ENCODE measurements at places on chromosomes 11 and 22.
A peak's percentile ranks its signal among the peaks of the same experiment; 100 is the strongest.

GRCh38 chr22:32079130-32080089 lies 36.3 kb downstream of the SLC5A1 start:
- DNase-seq: peak; percentile 72

GRCh38 chr22:40040927-40041326 lies 46.2 kb downstream of the FAM83F start:
- peak; percentile 65 for DNase-seq

DNA sequence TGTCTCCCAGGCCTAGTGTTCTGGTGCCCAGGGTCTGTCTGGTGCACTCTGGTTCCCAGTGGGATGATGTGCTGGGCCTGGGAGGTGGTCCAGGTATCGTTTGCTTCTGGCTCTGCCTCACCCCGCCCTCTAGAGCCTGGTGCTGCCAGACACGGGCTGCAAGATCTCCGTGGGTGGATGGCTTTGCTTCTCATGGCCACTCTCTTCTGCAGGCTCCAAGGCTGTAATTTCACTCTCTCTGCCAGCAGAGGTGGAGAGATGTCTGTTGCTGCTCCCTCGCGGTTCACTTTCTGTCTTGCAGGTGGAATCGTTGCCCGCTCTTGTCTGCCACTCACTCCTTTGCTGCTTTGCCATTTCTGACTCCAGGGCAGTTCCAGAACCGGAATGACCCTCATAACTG lies 13.4 kb downstream of the NADSYN1 start:
- DNase-seq: no peak

- DNase-seq: no peak
Measured at GRCh38 chr11:46018651-46019050, 96.2 kb downstream of the LARGE2 start.

DNA sequence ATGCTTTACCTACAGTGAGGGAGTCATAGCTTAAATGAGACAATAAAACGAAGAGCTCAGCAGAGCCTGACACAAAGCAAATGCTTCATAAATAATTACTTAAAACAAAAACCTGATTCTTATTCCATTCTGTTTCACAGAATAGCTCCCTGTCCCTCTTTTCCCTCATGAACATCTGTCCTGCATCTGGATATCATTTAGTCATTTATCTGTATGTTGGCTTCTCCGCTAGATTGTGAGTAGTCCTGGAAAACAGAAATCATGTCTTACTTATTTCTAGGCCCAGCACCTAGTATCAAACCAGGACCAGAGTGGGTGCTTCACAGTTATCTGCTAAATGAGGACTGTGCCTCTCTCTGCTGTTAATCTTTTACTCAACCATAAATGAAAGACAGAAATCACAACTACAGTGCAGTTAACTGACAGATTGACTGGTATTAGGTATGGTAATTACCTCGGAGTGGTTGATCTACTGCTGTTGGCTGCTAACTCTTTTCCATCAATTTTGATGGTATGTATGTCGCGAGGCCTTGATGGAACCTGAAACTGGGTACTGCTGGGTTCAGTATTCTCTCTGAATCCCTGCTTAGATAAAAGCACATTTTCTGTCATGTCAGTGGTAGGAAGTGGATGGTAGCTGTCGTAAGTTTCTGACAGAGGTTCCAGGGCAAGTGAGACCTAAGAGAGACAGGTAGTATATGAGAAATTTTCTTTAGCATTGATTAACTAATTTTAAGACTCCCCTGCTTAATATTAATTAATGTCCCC lies 31.5 kb downstream of the C2CD3 start:
- peak; percentile 8 for DNase-seq

DNA sequence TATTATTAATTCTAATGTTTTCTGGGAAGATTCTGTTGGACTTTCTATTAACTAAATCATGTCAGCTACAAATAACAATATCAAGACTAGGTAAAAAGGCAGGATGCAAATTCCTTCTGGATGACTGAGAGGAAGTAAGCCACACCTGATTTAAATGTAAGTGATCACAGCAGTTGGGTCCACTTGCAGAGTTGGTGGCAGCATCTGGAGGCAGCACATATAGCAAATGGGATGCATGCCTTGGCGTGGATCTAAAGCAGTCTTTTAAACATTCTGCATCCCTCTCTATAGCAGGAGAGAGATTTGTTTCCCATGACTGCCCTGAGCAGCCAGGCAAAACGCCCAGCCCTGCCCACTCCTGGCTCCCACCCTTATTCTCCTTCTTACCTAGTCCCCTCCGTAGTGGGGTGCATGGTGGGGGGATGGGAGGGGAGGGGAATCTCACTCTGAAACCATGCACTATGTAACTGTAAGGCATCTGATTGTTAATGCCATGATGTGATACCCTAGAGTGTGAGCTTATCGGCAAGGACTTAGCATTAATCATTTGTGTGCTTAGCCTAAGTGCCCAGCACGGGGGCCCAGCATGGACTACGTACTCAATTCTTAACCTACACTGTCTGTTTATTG lies 130.3 kb downstream of the EFCAB6 start:
- DNase-seq: no peak

DNA sequence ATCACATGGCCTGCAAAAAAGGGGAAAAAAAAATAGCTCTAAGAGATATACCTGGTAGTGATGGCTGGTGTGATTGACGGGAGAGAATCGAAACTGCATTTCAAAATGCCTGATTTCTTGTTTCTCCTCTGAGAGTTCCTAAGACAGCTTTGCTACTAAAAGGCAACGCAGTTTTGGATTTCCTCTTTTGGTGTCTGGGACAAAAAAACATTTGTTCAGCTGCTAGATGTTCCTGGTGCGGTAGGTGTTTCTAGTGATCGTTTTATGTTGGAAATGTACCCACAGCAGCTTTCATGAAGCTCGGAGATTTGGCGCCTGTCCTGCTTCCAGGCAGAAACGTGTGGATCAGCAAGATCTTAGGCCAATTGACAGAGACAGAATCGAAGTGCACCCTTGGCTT lies 18.1 kb downstream of the P2RX3 start:
- DNase-seq: no peak

- DNase-seq: no peak
Measured at GRCh38 chr11:119673759-119674336, 55.2 kb downstream of the NECTIN1 start.

DNA sequence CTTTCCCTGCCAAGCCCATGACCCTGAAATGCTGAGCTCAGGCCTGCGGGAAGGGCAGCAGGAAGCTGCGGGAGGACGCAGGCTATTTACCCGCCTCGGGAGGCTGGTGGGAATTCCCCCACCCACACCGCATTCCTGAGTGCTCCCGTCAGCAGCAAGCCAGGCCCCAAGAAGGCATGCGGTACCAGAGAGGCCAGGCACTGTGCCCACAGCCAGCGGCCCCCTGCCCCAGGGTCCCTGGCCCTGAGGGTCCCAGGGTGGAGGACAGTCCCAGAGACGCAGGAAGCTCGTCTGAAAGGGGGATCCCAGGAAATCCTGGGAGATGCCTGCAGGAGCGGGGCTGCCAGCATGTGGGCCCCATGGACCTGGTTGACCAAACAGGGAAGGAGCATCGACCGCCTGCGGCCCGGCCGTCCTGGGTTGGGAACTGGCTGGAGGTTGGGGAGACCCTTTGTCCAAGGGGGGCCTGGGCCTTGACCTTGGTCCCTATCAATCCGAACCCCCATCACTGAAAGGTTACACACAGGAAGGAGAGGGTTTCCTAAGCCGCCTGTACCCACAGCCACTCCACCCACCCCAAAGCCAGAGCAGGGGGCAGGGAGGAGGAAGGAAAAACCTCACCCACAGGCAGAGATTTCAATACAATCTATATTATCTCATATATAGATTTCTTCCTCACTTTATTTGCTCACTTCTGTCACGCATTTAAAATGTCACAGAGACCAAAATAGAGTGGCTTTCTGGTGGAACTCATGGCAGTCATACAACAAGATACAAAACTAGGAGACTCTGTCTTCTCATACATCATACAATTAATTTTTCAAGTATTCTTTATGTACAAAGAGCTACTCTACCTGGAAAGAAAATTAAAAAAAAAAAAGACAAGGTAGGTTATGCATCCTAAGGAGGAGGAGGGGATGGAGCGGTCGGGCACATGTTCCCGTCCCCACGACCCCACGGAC lies 17.1 kb downstream of the MAFF start:
- DNase-seq: peak; percentile 96

DNA sequence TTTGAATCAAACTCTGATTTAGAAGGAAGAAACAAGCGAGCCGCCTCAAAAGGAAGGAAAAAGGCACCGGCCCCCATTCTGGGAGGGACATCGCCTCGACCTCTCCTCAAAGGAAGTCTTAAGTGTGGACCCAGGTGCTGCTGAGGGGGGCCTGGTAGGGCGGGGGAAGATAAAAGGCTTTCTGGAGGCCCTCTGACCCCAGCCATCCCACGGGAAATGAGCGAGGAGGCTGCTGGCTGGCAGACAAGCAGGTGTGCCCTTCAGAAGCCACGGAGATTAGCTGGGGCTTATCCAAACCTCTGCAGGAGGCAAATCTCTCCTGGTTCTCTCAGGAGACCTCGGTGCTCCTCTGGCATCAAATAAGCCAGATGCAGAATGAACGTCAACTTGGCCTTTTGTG lies 171.4 kb upstream of the BLID start:
- DNase-seq: no peak

DNA sequence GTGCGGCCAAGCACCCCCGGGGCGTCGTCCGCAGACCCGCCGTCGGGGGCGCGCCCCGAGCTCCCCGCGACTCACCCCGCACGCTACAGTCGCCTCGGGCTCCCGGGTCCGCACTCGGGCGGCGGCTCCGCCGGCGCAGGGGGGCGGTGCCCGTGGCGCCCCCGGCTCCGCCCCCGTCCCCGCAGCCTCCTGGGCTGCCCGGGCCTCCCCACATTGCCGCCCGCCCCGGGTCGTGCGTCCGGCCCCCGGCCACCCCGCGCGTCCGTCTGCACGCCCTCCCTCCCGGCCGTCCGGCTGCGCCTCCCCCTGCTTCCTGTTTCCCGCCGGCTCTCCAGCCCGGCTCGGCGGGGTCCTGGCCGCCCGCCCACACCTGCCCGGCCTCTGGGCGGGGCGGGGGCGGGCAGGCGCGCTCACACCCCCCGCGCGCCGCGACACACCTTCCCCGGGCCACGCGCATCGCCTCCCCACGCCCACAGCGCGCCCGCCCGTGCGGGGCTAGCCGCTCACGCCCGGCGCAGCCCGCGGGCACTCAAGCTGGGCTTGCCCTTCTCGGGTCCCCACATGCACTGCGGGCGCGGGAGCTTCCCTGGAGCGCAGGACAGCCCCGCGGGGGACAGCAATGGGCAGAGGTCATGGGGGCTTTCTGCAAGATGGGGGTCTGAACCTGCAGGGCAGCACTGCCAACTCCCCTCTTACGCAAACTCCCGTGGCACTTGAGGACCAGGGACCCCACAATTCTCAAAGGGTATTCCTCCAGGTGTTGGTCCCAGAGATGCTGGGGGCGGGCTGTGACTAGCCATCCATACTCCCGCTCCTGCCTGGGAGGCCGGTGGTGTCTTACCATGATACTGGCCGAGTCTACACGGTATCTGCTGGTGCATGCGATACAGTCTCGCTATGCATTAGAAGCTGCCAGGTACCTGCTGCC lies at the start of gene CARD10:
TSS of gene CARD10 (minus strand) at position 148 of the 928 bp plus-strand sequence. CDS start 215 bp downstream, outside the sequence.
- DNase-seq: no peak

DNA sequence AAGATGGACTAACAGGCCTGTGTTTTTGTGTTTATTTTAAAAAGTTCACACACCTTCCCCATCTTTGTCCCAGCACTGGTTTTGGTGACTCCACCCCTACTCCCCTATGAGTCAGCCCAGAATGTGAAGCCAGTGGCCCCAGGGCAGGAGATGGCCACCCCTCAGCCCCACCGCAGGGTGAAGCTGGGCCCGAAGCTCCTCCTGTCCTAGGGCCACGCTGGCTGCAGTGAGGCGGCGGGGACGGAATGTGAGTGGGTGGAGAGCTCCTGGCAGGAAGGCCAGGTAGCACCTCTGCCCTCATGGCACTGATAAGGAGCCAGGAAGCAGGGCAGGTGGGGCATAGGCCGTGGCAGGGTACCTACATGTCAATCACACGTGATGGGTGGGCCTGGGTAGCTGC lies 39.9 kb downstream of the SGSM3 start:
- no peak for DNase-seq

DNA sequence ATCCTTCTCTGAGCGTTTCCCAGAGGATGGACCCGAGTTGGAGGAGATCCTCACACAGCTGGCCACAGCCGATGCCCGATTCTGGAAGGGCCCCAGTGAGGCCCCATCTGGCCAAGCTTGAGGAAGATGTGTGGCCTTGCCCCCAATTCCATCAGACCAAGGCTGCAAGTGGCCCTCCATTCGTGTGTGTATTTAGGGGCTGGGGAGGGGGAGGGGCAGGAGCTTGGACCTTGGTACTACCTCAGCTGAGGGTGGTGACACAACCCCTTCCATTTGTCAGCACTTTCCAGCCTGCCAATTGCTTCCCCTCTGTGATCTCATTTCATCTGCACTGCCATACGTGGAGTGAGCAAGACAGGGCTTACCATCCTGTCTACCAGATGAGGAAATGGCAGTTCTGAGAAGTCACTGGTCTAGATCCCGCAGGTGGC lies 1.3 kb upstream of the BBS1 start:
- DNase-seq: no peak

GRCh38 chr11:76462317-76462716 lies 17.5 kb downstream of the EMSY start:
- DNase-seq: no peak

DNA sequence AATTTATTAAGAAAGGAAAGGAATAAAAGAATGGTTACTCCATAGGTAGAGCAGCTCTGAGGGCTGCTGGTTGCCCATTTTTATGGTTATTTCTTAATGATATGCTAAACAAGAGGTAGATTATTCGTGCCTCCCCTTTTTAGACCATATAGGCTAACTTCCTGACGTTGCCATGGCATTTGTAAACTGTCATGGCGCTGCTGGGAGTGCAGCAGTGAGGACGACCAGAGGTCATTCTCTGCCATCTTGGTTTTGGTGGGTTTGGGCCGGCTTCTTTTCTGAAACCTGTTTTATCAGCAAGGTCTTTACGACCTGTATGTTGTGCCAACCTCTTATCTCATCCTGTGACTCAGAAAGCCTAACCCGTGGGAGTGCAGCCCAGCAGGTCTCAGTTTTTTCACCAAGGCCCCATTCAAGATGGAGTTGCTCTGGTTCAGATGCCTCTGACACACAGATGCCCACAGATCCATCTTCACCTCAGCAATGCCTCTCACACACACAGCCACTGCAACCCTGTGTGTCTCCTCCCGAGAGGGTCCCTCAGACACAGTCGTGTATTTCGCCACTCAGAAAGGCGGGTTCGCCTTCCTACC lies 16.4 kb upstream of the JAM3 start:
- no peak for DNase-seq

DNA sequence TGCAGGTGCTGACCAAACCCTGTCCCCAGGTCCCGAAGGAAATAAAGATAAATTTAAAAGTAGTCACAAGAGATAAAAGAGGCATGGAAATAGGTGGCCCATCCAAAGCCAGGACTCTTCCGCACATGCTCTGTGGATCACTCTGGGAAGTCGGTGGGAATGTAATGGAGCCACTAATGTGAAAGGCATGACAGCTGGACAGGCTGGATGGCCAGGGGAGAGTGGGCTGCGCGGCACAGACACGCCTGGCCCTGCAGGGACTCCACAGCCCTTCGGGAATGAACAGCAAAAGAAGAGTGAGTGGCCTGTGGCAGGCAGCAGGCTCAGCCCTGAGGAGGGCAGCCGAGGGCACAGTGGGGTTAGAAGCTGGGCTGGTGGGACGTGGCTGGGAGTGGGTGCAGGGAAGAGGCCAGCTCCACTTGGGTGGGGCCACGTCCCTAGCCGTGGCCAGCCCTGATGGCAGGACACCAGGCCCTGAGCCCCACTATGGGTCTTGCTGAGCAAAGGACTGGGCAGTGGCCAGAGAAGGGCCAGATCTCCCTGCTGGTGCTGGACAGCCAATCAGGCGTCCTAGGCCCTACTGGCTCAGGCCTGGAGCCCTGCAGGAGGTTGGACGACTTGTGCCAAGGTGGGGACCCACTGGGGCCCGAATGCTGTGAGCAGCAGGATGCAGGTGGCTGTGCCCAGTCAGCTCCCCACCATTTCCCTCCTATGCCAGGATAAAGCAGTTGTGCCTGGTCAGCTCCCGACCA lies 31.3 kb upstream of the GNB1L start:
- no peak for DNase-seq

Data from cardiac fibroblast (primary cell).